OCI-M1 (cell line): ENCODE measurements at places on chromosomes 2 and 18.

GRCh38 chr2:227545990-227546389, 52.7 kb upstream of the SCYGR2 start:
- DNase-seq, result no peak

DNA sequence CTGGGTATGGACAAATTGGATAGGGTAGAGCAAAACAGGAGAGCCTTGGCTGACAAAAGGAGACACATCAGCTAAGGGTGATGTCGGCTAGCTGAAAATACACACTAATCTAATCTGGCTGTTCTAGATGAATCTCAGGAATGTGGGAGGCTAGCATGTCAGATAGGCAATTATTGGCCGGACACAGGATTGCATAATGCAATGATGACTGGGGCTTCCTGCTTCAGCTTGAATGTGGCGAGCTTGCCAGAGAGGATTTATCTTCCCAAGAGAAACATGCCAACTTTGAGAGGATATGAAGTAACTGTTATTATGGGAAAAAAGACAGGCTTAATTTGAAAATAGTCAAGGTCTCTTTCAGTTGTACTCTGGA, 102.4 kb downstream of the TRIB2 start:
- DNase-seq, result peak; percentile 85

- no peak for DNase-seq
Observed at GRCh38 chr2:49029406-49029805, 124.9 kb downstream of the FSHR start.

DNA sequence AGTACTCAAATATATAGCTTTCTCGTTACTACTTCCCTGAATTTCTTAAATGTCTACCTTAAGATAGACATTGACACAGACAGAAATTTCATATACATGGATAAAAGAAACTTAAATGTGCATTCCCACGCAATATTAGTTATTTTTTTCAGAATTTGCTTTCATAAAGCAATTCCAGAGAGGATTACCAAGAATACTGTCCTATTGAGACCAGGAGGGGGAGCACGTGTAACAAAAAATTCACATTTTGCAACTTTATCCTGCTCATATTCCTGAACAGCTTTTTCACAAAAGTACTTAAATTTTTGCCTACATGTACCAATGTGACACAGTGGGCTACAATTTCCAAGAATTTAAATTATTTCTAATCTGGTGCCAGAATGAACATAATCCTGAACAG, 30.7 kb upstream of the ERCC3 start:
- DNase-seq, result peak; percentile 60

GRCh38 chr2:120590841-120591240, 144.8 kb upstream of the GLI2 start:
- DNase-seq, result no peak

DNA sequence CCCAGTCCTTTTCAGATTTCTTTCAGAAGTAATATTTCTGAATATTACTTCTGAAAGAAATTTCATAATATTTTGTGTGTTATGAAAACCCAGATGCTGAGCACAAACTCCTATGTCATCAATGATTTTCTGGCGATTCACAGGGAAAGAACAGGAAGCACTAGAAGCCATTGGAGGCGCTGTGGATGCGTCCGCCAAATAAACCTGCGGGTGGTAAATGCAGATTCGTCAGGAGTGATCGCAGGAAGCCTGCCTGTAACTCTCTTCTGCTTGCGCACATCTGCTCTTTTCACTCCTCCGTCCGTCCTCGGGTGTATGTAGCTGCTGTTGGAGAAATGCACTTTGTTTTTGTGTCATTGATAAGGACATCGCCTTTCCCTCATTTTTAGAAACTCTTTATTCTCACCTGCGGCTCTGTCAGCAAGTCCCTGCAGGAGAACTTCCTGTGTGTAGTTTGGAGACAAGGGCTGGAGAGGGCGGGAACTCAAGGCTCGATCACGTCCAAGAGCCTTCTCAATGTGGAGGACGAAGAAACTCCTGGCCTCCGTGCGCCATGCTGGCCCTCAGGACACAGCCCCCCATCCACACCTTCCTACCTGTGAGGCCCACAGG, 483.8 kb downstream of the GALR1 start:
- no peak for DNase-seq

DNA sequence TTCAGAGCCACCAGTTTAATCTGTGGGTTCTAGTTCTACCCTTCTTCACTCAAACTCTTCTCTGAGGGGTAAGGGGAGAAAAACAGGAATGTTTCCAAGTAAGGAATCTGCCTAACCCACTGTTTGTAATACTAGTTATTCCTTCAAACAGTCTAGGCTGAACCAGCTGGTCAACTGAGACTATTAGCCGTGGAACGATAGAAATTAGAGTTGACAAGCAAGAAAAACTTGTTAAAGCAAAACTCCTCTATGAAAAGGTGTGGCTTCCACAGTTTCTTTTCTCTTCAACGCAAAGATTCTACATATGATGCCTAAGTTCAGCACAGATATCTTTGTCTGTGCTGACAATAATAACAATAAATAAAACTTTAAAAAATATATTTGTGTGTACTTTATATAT, 11.5 kb downstream of the PAIP2B start:
- DNase-seq, result no peak

GRCh38 chr2:144666032-144666431, 146.1 kb upstream of the ZEB2 start:
- DNase-seq, result no peak

GRCh38 chr18:68803356-68803755, 5.5 kb downstream of the CCDC102B start:
- no peak for DNase-seq

- DNase-seq, result no peak
Observed at GRCh38 chr2:43184339-43184895, 42.0 kb downstream of the ZFP36L2 start.

- DNase-seq, result no peak
Observed at GRCh38 chr2:121355488-121355887, 70.5 kb upstream of the TFCP2L1 start.

- no peak for DNase-seq
Observed at GRCh38 chr2:82498777-82499443, 1960.2 kb downstream of the SUCLG1 start.

DNA sequence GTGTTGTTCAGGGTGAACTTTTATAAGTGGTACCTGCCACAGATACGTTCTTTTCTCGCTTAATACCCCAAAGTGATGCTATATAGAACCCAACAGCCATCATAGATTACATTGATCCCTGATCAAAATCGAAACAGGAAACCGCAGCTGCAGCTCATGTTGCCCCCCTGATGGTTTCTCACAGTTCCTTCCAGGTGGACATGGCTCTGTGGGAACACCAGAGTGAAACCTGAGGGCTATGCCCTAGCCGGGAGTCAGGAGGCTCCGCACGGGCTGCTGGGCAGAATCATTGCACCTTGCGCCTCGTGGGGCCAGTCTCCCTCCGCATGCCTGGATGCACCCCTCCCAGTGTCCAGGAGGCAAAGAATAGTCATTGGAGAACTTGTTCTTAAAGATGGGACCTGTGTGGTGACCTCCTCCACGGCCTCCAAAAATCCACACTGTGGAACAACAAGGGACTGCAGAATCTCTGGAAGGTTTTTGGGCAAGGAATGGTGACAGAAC, 61.8 kb downstream of the CRACDL start:
- DNase-seq, result no peak

GRCh38 chr2:98170076-98170475, 83.1 kb downstream of the VWA3B start:
- no peak for DNase-seq

- no peak for DNase-seq
Observed at GRCh38 chr2:29519338-29519925, 402.0 kb downstream of the ALK start.

DNA sequence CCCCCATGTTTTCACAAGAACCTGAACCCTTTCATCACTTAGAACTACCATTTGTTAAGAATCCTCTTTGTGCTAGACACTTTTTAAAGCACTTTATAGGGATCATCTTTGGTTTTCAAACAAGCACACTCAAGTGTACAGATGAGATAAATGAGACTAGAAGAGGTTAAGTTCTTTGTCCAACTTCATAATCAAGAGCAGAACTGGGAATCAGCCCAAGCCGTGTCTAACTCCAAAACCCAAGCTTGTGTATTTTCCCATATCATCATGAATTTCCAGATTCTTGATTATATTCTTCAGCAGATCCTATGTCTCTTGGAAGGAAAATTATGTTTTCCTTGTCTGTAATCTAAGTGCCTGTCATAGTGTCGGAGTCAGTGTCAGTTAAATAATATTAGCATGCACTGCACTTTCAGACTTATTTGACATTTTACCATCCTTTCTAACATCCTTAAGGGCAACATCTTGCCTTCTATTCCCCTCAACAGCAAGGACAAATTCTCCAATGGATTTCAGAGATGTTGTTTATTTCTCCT, 123.0 kb upstream of the SETBP1 start:
- DNase-seq, result no peak

DNA sequence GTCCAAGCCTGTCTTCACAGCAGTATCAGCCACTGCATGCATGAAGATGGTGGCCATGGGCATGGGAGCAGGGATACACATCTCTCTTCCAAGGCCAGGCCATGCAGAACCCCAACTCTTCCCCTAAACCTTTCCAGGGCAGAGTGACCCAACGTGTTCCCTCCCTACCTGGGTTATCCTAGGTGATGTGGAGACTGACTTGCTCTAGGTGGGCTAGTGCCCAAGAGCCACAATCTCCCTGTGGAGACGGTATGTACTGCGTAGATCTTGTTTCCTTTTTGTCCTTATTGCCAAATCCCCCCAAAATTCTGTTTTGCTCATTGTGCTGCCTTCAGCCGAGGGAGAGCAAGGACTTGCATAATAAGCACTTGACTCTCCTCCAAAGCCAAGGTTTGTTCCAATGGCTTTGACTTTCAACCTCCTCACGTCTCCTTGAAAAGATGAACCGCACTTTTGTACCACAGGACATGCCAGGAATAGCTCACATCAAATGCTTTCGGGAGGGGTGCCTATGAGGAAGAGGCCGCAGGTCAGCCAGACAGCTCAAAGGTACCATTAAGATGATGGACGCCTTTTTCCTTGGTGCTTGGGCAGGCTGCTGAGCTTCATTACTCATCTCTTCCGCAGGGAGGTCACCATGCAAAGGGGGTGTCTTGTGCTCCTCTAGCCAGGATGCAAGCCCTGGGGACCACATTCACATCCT, 76.2 kb upstream of the GLI2 start:
- no peak for DNase-seq

GRCh38 chr2:102460467-102460866, 12.6 kb upstream of the SLC9A4 start:
- peak; percentile 13 for DNase-seq

GRCh38 chr2:81984969-81985637, 1680.6 kb upstream of the LRRTM1 start:
- no peak for DNase-seq

- DNase-seq, result no peak
Observed at GRCh38 chr2:229835596-229836283, 86.1 kb downstream of the TRIP12 start.

DNA sequence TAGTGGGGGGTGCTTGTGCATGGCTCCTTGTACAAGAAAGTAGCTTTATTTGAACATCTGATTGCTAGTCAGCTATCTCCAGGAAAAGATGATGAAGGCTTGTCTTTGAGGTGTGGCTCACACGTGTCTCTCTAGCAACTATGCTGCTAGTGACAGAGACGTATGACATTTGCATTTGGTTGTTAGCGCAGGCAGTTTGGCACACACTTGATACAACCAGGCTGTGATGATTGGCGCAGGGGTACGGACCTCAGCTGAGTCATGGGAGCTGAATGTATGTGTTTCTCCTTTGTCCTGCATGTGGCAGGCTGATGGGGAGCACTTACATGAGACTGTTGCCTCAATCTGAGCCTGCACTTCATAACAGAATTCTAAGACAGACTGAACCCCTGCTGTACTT, 29.6 kb downstream of the PTCD3 start:
- no peak for DNase-seq

- DNase-seq, result peak; percentile 92
Observed at GRCh38 chr18:62420513-62421209, 95.6 kb downstream of the TNFRSF11A start.

- no peak for DNase-seq
Observed at GRCh38 chr2:12935796-12936195, 219.1 kb downstream of the TRIB2 start.

- peak; percentile 60 for DNase-seq
Observed at GRCh38 chr18:841647-842370, 29.8 kb upstream of the YES1 start.

DNA sequence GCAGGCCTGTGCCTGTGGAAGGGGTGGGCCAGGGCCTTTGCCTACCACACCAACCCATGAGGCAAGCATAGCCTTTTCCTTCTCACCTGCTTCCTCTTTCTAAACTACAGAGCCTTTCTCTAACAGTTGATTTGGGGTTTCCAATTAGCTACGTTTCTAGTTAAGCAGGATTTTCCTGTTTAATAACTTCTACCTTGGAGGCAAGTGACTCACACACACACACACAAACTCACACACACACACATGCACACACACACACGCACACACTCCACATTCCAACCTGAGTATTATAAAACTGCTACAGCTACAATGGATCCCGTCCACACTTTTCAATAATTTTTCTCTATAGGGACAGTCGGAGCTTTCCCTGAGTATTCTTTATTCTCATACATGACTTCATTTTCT, 84.9 kb downstream of the SOX11 start:
- no peak for DNase-seq

DNA sequence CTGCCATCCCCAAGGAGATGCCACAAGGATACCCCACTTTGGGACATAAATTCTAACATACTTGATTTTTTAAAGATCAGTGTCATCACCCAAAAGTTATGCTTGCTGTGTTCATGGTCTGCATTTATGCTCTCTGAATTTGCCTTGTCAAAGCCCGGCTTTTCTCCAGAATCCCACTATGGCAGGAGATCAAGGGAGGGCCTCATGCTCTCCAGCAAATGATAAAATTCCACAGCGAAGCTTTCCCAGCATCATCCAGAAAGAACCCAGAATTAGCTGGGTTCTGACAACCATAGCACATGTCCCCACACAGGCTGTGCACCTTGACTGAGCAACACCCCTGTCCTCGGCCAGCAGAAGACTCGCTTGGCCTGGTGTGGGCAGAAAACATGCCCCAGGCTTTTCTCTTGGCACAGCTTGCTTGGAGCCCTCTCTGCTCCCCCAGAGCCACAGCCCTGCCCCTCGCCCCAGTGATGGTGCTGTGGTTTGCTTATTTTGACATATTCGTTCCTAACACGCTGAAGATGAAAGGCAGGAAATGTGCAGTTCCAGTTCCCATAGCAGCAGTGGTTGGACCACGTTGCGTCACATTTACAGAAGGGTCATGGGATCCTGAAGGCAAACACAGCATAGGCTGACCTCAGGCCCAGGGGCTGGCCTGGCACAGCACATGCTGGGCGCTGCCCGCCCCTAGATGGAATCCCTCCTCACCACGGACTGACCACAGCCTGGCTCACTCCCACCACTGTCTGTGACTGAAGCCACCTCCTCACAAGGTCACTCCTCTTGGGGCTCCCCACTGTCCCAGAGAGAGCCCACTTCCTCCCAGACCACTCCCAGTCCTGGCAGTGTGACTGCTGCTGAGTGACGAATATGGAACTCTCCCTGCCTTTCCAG, 14.1 kb upstream of the CHRNA1 start:
- DNase-seq, result no peak

DNA sequence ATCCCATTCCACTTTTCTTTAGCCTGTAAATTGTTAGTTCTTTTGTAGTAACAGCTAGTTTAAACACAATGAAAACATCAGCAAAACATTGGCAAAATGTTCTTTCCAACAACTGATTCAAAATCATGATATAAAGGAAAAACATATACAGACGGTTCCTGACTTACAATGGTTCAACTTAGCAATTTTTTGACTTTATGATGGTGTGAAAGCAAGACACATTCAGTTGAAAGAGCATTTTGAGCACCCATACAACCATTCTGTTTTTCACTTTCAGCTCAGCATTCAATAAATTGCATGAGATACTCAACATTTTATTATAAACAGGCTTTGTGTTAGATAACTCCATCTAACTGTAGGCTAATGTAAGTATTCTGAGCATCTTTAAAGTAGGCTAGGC, 185.1 kb downstream of the NOL4 start:
- peak; percentile 47 for DNase-seq
